CD8-positive, alpha-beta memory T cell (primary cell): ENCODE measurements at places on chromosomes 5 and 9. TPM values are rescaled to one million over a fixed set of nuclear protein-coding genes. Genes with fewer than 3 reads are reported as not detected.

The C5orf58 gene
- polyA plus RNA-seq: 0.99 TPM

The NR4A3 gene
- 0.60 TPM for polyA plus RNA-seq

The CNTLN gene
- not detected for polyA plus RNA-seq

DNA sequence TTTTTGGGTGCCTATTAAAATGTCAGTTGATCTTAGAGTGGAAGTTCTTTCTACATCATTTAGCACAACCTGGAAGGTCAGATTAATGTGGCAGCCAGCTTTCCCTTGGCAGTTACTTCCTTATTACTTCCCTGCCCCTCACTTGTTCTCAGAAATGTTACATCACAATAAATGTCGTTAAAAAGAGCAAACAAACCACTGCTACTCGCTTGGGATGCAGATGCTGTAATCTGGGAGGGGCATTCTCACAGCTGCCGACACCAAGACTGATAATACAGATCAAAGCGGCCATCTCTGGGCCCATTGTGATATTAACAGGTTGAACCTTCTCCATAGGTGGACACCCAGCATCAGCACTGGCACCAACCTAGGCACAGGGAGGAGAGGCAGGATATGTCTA is 29.3 kb downstream of the PLAC8L1 start:
- DNase-seq: no peak

GRCh38 chr5:89065919-89066318 is 182.9 kb upstream of the MEF2C start:
- no peak for DNase-seq
